ENCODE measurements at places on chromosomes 12 and 14.
A peak's percentile ranks its signal among the peaks of the same experiment; 100 is the strongest.

DNA sequence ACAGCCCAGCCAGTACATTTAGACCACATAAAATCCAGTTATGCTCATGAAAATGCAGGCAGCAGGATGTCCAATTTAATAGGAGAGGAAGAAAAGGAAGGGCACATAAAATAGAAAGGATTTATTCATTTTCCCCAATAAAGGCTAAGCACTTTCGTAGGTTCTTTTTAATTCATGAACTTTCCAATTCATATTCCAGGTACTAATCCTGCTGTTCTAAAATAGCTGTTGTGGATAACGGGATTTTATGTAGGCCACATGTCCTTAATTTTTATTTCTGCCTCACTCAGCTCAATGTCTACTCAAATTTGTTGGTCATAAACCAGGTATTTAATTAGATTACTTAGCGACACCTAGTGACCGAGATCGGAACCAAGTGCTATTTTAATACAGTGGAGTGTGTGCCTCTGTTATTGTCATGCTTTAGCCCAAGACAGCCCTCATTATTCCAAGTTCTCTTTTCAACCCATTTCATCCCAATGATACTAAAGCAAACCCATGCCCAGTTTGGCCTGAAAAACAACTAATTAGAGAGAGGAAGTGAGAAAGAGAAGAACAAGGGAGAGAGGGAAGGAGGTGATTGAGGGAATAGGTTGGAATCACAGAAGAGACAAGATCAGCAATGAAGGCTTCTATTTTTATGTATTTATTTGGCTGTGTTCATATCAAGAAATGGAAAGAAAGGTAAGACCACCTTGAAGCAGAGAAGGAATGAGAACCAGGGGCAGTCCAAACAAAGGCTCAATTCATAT is 45.9 kb upstream of the IFNG-AS1 start:
- DNase-seq = peak; percentile 75

DNA sequence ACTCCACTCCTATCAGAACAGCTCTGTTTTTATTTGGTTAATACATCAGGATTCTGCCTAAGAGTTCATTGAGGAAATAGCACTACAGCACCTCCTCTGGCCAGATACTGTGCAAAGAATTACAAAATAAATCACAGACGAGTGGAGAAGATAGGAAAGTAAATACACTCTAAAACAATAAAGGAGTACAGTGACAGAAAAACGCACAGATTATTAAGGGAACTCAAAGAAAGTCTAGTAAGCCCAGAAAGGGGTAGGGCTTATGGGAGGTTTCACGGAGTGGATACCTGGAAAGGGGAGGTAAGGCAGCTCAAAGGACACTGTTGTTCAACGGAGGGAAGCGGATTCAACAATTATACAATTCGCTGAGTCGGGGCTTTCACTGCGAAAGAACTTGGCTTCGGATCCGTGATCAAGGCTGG is 5.5 kb downstream of the OR10AD1 start:
- DNase-seq = no peak

DNA sequence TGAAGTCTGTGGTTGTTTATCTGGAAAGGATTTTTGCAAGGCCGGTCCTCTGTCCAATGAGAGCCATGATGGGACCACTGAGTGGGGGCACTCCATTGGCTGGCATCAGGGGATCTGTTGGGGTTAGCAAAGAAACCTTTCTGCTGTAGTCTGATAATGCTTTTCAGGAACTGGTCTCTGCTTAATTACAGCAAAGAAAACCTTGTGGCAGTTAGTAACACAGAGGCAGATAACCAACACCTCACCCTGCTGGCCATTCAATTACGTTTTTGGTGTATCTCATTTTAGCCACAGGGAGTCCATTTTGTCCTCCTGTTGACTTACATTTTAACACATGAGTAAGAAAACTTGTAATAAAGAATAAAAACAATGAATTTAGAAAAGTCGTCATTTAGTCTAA is 629.3 kb upstream of the MDGA2 start:
- no peak for DNase-seq

- DNase-seq = no peak
Measured at GRCh38 chr12:57496822-57497221, 9.0 kb downstream of the MARS1 start.

GRCh38 chr14:76306131-76306530 is 69.8 kb upstream of the ESRRB start:
- no peak for DNase-seq

All from COR-L47 (cell line).